NCI-H187 (cell line): ENCODE measurements at places on chromosomes 4 and X.

GRCh38 chr4:10006231-10006600 lies 15.1 kb downstream of the SLC2A9 start:
- no peak for DNase-seq

DNA sequence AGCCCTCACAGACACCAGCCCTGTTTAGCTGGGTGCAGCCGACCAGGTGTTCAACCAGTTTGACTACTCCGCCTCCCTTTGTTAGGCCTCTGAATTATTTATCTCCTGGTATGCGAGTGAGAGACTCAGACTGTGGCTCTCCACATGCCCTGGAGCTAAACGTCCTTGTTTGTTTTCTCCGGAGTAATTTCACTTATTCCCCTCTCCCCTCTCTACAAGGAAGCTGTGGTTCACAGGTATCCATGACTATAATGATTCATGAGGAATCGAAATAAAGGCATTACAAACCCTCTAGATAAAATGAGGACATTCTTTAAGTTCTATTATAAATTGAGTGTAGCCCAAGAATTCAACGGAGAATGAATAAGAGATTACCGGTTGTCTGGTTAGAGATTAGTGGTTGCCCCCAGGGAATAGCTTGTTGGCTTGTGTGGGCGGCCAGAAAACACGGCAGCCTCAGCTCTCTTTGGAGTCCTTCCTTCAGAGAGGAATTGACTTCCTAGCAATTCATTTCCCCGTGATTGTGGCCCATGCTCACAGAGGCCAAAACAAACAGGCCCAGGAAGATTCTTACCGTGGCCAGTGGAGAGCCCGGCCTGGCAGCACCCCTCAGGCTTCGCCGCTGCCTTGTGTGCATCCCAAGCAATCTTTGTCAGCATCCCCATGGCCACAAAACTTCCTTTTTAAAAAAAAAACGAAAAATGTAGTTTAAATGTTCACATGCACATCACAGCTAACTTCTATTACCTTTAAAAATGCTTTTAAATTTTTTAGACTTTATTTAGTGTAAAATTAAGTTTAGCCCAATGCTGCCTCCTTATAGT lies 60.2 kb upstream of the CBR4 start:
- DNase-seq = no peak

DNA sequence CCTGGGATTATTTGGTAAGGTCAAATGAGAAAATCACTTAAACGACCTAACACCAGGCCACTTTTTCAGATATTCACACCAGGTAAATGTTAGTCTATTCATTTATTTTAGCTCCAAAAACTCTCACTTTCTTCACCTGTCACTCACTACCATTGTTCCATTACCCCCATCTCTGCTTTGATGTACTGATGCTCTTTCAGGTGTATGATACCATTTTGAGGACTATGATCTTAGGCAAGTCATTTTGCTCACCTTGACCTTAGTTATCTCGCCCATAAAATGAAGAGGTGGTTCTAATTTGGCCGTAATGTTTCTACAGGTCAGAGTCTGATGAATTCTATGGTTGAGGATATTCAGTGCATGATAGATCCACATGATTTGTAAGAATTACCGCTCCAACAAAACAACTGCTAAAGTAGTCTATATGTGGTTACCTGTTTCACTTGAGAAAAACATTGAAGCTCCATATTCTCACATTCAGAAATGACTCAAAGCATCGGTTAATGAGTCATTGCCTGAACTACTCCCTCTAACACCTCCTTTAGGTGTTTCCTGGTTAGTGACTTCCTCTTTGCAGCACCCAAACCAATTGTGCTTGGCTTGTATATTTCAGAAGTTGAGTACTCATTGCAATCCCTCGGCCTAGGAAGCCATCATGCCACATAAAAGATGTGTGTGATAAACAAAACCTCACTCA lies 4.5 kb downstream of the DTHD1 start:
- DNase-seq = no peak

- no peak for DNase-seq
Observed at GRCh38 chr4:113641025-113641431, 120.5 kb downstream of the CAMK2D start.

GRCh38 chr4:61003301-61003700 lies 196.8 kb upstream of the ADGRL3 start:
- no peak for DNase-seq

- no peak for DNase-seq
Observed at GRCh38 chr4:84003046-84003445, 467.1 kb downstream of the GPAT3 start.

- no peak for DNase-seq
Observed at GRCh38 chr4:117916728-117917127, 117.6 kb upstream of the NDST3 start.

DNA sequence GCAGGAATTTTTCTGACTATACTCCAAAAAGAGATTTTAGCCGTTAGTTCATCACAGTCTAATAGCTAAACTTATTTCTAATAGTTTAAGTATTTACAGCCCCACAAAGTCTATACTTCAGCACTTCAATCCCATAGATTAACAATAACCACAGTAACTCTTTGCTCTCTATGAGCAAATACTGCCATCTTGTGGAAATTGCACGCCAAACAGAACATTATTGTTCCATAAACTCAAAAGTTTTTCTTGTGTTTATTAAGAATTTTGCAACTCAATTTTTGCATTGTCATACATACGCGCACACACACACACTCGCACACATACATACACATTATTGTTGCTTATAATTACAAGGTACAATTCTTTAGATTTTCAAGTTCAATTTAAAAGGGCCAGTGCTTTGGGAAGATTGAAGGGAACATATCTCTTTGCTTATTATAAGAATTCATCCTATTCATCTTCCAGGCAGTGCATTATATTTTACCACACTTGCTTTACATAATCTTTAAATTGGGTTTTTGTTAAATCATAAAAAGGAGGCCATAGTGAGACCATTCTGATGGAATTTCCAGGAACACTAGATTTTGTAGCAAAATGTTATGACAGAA lies 63.8 kb upstream of the ATOH1 start:
- no peak for DNase-seq

DNA sequence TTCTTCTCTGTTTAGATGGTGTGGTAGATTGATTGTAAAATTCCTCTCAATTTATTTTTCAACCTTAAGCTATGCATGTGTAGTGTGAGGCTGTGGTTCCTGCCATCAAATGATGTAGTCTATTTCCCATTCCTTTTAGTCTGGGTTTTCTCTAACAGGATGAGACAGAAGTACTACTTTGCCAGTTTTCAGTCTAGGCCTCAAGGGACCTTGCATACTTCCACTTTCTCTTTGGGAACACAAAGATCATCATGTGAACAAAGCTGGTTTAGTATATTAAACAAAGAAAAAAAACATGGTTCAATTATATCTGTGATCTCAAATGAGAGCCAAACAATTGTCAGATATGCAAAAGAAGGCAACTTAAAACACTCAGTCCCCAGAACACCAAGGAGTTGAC lies 1284.0 kb downstream of the RAPGEF2 start:
- no peak for DNase-seq

DNA sequence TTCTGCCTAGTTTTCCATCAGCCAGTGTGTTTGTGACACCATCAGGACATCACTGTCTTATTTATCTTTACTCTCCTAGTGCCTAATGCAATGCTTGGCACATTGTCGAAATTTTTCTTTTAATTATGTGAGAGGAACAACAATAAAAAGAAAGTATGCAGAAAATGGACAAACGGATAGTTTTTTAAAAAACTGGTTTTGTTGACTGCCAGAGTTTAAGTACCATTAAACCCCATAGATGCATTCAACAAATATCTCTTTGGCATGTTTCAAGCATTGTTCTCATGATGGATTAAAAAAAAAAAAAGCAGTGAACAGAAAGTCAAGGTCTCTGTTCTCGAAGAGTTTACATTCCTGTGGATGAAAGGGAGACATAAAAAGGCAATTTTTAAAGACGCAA lies 398.4 kb downstream of the PPP3CA start:
- DNase-seq = no peak

DNA sequence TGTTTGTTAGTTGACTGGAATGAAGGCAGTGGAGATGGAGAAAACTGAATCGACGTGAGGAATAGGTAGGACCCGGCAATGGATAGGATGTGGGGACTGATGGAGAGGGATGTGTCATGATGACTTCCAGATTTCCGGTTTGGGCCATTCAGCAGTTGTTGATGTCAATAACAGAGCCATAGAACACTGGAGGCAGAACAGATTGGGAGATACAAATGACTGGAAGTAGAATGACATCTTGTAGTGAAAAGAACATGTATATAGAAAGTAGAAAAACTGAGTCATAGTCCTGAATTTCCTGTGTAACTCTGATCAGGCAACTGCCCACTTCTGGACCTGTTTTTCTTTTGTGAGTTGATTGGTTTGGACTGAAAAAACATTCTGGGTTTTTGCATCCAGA lies 24.5 kb downstream of the CETN2 start:
- DNase-seq = no peak

- DNase-seq = no peak
Observed at GRCh38 chrX:19496711-19497110, 18.6 kb downstream of the MAP3K15 start.

DNA sequence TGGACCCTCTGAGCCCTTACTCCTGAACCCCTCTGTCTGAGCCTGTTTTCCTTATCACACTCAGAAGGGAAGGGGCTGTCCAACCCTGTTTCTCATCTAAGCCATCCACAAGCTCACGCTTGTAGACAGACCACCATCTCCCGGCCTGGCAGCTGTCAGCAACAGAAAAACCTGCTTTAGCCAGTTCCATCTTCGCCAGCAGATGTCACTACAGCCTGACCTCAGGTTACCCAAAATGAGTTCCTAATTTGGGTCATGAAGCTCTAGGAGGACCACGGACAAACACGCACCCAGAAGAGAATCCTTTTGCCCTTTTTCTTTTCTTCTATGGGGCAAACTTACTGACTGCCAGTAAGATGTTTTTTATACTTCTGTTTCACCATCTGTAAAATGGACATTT lies 445.4 kb downstream of the BCOR start:
- no peak for DNase-seq

DNA sequence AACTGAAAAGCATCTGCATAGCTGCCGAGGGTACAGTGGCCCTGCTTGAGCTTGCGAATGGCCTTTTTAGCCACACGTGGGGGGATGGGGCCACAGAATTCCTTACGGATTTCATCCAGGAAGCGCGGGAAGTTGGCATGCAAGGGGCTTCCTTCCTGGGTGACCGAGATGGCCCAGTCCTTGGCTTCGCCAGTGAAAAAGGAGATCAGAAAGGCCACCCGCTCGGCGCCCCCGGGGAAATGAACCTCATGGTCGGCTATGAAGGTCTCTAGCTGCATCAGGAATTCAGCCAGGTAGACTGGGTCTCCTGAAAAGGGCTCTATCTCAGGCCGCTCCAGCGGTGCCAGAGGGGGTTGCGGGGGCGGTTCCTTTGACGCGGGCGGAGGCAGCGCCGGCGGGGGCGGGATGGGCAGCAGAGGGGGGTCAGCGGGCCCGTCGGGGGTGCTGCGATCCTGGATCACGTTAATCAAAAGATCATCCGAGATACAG lies 909 bp downstream of the RTL5 start:
- no peak for DNase-seq

- no peak for DNase-seq
Observed at GRCh38 chr4:81164623-81165416, 50.2 kb downstream of the PRKG2 start.

GRCh38 chrX:150240643-150240970 lies 122.5 kb upstream of the MAMLD1 start:
- DNase-seq = no peak

DNA sequence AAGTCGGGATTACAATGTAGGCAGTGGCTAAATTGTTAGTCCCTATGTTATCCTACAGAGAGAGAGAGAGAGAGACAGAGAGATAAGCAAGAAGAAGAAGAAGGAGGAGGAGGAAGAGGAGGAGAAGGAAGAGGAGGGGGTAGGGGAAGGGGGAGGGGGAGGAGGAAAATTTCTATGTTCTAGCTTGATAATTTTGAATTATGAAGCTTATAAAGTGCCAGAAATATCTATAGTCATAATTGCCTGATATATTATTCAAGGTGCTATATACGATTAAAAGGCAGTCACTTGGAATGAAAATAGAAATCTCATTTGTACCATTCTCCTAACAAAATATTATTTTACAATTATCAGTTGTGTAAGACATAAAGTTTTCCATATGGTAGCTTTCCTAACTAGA lies 122.4 kb upstream of the PRR32 start:
- no peak for DNase-seq

- no peak for DNase-seq
Observed at GRCh38 chr4:110216129-110216528, 17.7 kb upstream of the ELOVL6 start.

- no peak for DNase-seq
Observed at GRCh38 chrX:37926700-37927099, 79.3 kb upstream of the DYNLT3 start.

- no peak for DNase-seq
Observed at GRCh38 chr4:157095716-157096115, 19.8 kb downstream of the GLRB start.

- DNase-seq = no peak
Observed at GRCh38 chr4:43425206-43425605, 532.7 kb downstream of the GRXCR1 start.

DNA sequence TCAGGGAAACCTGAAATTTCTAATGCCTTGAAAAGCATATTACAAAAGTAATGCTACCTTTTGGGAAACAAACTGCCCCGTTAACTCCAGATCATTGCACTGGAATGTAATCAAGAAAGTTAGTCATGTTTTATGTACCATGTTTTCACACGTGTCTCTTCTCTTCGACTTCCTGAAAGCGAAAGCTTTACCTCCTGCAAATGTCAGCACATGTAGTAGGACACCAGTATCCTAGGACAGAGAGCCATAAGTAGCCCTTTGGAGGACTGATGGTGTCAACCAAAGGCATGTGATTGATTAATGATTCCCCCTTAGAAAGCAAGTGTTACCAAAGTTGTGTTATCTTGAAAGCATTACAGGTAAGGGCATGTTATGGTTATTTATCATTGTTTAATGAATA lies 8.8 kb upstream of the MND1 start:
- no peak for DNase-seq

DNA sequence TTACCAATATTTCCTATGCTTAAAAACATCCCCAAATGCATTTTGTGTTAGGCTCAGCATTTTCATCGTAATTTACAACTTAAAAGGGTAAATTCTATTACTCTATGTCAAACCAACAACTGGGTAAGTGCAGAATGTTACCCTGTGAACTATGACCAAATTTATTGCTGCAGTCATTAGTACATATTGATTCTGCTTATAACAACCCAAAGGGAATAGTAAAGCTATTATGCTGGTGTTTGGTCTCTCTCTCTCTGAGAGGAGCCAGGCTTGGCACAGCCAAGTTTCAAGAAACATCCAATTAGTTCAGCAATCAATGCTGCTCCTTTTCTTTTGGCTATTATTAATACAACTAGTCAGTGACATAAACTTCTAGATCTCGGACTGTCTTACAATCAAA lies 747.7 kb downstream of the CENPC start:
- no peak for DNase-seq

DNA sequence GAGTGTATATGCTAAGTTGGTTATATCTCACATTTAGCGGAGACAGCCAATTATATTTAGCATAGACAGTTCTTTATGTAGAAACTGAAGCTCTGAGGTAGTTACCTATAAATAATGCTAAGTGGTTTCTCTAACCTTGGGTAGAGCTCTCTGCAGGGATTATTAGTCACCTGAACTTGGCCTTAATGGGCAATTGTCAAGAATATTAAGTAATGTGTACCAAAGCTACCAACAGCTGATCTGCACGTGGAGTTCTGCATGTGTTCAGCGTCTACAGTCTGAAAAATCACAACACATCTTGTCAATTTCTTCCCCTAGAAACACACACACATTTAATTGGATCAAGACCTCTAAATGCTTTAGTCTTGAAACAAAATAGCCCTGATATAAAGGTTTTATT lies 740.6 kb upstream of the FAM241A start:
- DNase-seq = no peak

GRCh38 chrX:14753441-14753840 lies 119.4 kb downstream of the FANCB start:
- DNase-seq = no peak

- DNase-seq = no peak
Observed at GRCh38 chr4:121860121-121860520, 10.2 kb downstream of the BBS7 start.
